Fibroblast of lung (primary cell): ENCODE measurements at places on chromosomes 6 and 20.

DNA sequence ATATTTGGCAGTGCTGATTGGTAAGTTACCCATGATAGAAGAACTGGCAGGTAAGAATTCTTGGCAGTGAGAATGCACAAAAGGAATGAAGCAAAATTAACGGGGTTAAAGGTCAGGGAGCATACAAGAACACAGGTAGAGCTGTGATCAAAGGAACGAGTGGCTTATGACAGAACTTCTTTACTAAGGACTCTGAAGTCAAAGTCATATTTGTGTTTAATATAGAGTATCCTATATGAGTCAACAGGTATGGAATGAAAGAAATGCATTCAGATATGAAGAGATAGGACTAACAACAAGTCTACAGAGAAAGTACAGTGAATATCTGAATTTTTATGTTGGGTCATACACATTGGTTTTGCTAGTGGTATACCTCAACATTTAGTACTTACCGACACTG lies 209.0 kb upstream of the CITED2 start:
- no peak for DNase-seq

DNA sequence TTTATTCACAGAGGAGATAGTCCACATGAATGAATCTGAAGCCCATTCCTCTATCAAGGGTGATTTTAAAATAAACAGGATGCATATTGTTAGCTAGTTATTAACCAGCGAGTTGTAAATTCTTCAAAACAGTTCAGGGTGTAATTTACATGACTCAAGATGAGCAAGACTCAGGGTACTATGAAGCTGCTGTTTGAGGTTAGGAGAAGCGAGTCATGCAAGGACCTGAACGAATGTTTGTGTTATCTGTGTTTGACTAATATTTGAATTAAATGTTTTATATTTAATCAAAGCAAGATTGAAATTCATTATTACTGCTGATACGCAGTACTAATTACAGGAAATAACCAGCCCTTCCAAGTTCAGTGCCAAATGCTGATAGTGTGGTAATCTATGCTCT lies 191.1 kb downstream of the SAMD5 start:
- peak; percentile 81 for DNase-seq

GRCh38 chr6:33297406-33297955 lies 1.3 kb downstream of the RGL2 start:
- no peak for DNase-seq

- DNase-seq = peak; percentile 43
These were observed 4.4 kb upstream of the IFNGR1 start for GRCh38 chr6:137223370-137224131.

DNA sequence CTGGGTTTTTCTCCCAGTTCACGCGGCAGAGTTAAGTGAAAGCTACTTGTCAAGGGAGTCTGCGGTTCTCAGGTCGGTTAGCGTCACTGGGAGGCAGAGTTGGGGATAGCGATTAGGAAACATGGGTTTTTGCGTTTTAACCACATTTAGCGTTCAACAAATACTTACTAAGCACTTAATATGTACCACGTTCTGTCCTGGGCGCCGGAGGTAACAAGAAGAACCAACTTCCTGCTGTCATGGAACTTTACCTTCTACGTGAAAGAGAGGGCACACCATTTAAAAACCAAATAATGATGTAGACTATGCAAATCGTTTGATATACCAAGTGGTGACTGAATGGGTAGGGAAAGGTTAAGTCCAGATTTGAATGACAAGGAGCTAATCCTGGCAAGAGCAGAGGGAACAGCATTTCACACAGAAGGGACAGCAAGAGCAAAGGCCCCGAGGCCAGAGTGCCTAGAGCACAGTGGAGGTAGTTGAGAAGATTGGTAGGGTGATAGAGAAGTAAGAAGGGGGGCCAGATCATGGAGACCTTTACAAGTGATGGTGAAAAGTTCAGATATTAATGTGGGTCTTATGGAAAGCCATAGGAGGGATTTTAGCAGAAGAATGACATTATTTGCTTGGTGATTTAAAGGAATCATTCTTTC lies 744 bp downstream of the RIOK1 start:
- DNase-seq = no peak

DNA sequence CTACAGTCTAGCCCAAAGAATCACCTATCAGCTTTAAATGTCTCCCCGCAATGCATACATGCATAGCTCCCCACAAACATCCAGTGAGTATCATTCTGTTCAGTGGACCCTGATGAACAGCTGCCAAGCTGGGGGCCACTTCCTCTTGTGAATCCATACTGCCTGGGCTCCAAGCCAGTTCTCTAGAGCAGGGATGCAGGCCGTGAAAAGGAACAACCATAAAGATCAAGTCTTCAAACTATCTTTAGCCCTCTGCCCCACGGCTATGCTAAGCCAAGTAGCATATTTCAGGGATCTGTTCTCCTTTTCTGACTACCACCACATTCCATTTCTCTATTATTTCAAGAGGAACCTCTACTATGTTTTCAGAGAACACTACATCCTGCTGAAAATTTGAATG lies 191.7 kb upstream of the BTBD3 start:
- DNase-seq = no peak
